Stimulated activated CD4-positive, alpha-beta T cell treated with anti-CD3 and anti-CD28 coated beads, Interleukin-1b, Interleukin-23, amount 100 ng/mL, for 48 hours (primary cell): ENCODE measurements at places on chromosomes 6 and 20.

DNA sequence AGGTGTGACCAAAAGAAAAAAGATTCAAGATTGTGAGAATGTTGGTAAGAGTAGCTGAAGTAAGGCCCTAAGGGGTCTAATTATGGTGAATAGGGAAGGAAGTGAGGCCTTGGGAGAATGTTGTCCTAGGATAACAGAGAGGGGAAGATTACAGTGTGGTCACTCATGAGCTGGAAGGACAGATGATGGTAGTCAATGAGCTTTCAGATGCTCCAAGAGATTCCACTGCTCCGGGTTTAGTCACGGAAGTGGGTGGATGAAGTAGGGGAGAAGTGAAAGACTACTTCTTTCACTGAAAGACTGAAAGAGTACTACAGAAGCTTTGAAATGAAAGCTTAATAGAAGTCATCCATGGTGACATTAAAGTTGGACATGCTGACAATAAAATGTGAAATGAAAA, 108.5 kb downstream of the MMS22L start:
- no peak for DNase-seq

DNA sequence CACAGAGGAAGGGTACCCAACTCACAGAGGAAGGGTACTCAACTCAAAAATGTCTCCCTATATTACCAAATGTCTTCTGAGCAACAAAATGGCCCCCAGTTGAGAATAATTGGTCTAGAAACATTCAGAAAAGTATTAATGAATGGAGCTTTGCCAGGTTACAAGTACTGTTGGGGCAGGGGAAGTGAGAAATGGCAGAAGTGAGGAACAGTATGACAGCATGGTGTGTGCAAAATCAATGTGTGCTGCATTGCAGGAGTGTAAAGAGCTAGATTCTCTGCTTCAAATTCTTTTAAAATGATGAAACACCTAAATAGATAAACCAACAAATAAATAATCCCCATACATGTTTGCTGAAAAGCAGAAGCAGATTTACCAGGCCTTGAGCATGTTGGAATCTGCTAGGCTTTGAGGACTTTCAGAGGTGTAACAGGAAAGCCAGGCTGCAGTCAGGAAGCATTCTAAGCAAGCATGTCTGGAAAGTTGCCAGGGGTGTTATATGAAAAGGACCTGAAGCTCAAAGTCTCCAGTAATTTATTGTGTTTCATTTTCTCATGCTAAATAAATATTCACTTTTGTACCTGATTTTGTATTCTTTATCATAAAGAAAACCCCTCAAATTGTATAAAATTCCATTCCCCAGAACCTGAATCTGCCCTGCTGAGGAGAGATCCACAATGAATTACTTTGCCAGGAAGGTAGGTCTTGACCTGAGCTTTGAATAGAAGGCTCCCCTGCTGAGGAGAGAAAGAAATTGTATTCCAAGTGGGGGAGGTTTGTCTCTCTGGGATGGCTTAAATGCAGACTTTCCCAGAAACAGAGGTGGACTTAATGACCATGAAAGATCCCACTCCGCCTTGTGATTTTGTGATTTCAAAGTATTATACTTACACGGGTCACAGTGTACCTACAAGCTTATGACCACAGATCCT, 265.0 kb upstream of the MARCKS start:
- DNase-seq = no peak

- no peak for DNase-seq
Measured at GRCh38 chr6:133546098-133546497, 304.9 kb downstream of the EYA4 start.

DNA sequence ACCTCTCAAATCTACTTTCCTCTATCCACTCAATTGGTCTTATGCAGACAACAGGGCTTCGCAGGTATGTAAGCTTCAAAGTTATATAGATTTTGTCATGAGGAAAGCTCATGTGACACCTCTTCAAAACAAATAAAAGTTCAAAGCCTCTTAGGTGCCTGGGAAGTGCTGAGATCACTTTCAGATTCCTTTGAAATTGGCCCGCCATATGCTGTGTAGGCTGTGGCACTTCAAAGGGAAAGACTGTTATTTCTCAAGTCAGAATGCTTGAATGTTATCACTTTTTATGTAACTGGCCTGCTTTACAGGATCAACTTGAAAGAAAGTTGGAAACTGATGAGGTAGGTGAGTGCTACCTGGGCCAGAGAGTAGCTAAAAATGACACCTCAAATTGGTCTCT, 67.1 kb upstream of the GFRAL start:
- no peak for DNase-seq

GRCh38 chr6:3165631-3166534, 8.5 kb upstream of the TUBB2A start:
- no peak for DNase-seq

GRCh38 chr6:149185799-149186357, 131.6 kb upstream of the TAB2 start:
- DNase-seq = no peak

DNA sequence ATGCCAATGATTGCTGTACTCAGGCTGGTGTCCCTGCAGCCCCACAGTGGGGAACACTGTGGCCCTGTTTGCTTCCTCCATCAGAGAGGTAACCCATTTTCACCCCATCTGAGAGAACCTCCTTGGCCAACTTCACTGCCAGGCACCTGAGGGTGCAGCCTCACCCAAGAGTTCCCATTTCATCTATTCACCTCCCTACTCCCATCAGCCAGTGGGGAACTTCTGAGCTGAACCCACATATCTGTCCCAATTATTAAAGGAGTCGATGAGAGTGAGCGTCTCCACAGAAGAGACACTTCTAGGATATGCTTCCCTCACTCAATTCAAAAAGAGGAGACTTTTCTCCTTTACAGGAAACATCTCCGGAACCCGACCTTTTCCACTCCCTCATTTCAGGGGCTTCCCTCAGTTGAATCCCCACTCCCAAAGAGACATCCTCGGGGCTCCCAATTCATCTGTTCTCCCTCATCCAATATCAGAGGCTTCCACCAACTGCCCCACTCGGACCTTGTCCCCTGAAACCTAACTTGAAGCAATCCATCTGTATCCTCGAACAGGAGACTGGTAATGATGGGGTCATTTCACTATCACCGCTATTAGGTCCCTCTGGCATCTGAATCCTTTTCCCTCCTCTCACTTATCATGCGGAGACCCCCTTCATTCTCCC, 988 bp downstream of the UBE2V1 start:
- no peak for DNase-seq

DNA sequence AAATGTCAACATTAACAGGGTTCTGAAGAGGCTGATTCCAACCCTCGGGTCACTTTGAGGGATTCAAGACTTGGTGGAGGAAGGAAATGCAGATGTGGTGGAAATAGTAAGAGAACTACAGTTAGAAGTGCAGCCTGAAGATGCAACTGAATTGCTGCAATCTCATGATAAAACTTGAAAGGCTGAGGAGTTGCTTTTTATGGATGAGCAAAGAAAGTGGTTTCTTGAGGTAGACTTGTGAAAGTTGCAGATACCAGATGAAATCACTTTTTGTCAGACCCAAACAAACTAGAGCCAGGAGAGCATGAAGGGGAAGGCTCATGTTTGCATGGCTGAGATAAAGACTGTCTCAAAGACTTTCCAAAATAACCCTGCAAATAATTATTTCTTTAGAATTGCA, 16.2 kb downstream of the ANKRD6 start:
- DNase-seq = no peak

- DNase-seq = no peak
Measured at GRCh38 chr6:89258912-89259311, 41.8 kb upstream of the GABRR1 start.

- DNase-seq = peak; percentile 26
Measured at GRCh38 chr6:16206595-16207037, 31.8 kb upstream of the GMPR start.

- DNase-seq = no peak
Measured at GRCh38 chr6:1825926-1826325, 216.2 kb downstream of the FOXC1 start.

- no peak for DNase-seq
Measured at GRCh38 chr6:154933181-154933827, 61.8 kb upstream of the TIAM2 start.

DNA sequence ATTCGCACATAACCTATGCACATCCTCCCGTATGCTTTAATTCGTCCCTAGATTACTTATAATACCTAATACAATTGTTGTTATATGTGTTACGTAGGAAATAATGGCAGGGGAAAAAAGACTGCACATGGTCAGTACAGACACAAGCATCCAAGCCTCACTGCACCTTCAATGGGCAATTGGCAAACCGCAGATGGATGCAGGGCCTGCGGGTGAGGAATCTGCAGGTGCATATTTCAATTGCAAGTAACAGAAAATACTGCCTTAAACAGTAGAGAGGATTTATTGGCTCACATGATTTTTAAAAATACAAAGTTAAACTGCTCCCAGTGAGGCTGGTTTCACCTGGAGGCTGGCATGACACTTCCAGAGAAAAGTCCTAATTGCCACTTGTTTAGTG, 142.1 kb upstream of the MLN start:
- no peak for DNase-seq

DNA sequence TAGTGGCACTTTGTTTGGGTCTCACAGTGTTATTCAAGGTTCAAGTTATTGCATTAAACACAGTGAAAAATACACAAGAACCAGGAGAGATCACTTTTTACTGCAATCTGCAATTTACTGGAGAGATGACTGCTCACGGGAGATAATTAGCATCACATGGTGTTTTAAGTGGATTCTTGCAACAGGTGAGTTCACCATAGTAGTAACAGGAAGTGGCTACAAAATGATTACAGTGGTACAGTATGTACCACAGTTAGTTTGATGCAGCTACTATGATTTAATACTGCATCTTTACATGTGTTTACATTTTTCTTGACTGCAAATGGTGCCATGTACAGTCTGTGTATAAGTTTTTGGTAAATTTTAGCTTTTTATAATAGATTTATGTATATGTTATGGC, 96.5 kb upstream of the SCP2D1 start:
- no peak for DNase-seq

- DNase-seq = no peak
Measured at GRCh38 chr6:127792616-127793015, 108.2 kb downstream of the THEMIS start.

DNA sequence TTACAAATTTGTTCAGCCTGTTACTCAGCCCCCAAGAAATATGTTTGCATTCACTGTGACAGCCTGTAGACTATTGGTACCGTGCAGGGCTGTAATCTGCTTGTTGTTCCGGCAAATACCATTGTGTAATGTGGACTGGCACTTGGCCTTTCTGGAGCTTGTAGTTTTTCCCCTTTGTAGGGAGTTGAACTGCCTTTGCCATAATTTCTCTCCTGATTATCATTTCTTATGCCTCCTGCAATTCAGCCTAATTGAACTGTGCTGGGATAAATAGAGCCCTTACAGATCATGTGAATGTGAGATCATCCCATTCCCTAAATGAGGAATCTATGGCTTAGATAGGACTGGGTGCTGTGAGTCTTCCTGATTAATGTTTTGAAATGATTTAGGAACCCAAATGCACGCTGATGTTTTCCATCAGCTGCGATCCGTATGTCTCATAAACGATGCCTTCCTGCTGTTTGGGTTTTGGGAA, 185.1 kb downstream of the JARID2 start:
- no peak for DNase-seq

DNA sequence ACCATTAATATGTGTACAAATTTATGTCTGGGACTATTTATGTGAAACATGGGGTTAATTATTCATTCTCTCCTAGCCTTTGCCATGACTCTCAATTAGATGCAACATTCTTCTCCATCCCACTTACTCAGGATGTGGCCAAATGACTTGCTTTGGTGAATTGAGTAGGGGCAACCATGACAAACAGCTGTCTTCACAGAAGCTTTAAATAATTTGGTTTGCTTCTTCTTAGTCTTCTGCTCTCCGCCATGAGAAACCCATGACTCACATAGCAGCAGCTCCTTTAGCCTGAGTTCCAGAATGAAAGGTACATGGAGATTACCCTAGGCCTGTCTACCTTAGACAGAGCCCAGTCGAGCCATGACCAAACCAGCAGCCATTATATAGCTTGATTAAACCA, 74.7 kb downstream of the FRK start:
- DNase-seq = no peak

- no peak for DNase-seq
Measured at GRCh38 chr6:56827908-56828649, 126.8 kb upstream of the BEND6 start.

DNA sequence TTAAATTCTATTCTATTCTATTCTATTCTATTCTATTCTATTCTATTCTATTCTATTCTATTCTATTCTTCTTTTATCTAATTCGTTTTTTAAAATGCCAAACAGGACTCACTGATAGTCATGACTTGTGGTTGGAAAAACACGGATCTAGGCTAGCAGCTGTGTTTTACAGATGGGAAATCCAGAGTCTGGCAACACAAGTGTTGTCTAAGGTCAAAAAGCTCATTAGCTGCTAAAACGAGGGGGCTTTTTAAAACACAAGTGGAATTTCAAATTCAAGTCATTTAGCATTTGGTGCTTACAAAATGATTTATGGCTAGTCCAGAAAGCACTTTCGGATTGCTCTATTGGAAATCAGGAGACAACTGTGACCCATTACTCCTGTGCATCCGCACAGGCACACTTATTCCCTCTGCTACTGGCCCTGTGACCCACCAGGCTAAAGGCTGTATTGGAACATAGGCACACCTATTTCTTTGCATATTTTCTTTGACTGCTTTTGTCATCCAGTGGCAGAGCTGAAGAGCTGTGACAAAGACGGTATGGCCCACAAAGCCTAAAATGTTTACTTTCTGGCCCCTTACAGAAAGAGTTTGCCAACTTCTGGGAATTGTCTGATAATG, 17.8 kb upstream of the MLIP start:
- DNase-seq = no peak

DNA sequence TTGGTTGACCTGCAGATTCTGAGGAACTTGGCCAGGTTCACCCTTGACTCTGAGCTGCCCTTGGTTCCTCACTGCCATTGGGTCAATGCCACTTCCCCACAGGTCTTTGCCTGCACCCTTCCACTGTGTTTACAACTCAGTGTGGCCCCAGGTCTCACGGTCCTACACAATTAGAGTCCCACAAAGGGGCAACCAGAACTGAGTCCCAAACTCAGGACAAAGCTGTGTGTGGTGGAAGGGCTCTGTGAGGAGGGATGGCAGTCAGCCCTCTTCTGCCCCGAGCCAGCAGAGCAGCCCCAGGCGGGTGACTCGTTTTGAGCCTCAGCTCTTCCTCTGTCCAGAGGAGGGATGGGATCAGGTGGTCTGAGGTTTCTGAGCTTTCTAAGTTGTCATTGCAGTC, 69.5 kb downstream of the NPEPL1 start:
- DNase-seq = no peak

GRCh38 chr20:2259731-2260130, 36.1 kb upstream of the TGM3 start:
- no peak for DNase-seq
